Endodermal cell (in vitro differentiated cells): ENCODE measurements at places on chromosomes 1 and 21. TPM values are rescaled to one million over a fixed set of nuclear protein-coding genes. Genes with fewer than 3 reads are reported as not detected.

The RBM11 gene
- total RNA-seq = 13.5 to 26.6 TPM (median 14.2 TPM) in 3 replicates

DNA sequence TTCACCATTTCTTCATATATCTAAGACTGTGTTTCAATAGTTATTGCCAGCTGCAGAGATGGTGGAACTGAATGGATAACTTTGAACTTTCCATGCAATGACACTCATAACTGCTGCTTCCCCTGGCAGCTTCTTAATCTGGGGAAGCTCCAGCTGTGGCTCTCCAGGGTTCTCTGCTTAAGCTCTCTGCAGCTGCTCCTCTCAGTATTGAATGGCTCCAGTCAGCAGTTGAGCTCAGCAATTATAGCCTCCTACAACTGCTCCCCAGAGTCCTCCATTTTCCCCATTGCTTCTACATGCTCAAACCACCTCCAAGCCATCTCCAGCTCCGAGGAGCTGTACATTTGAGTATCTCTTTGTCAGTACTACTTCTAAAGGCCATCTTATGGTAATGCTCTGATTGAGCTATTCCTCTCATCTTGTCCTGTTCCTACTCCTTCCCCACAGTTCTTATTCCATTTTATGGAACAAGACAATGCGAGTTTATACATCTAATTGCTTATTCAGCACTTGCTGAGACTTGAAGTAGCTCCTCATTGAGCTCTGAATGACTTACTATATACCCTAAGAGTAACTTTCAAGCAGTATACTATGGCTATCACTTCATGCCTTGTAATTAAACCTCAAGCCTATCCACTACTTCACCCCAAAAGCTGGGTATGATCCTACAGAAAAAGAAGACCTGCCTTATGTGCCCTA is 362.4 kb downstream of the NEGR1 start:
- peak; percentile 64 for DNase-seq

DNA sequence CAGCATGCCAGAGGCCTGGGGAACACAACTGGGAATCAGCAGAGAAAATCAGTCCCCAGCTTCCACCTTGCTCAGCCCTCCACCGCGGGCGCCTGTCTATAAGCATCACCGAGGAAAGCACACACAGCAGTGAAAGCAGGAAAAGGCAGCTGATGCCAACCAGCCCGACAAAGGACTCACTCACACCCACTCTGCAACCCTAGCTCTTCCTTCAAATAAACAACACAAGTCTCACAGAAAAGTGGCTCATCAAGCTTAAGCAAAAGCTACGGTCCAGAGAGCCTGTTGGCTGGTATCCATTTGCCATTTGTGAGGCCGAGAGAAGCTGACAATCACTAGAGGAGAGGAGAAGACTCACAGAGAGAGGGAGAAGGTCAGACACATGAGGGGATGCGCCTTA is 27.1 kb downstream of the MRAP start:
- DNase-seq = peak; percentile 15

DNA sequence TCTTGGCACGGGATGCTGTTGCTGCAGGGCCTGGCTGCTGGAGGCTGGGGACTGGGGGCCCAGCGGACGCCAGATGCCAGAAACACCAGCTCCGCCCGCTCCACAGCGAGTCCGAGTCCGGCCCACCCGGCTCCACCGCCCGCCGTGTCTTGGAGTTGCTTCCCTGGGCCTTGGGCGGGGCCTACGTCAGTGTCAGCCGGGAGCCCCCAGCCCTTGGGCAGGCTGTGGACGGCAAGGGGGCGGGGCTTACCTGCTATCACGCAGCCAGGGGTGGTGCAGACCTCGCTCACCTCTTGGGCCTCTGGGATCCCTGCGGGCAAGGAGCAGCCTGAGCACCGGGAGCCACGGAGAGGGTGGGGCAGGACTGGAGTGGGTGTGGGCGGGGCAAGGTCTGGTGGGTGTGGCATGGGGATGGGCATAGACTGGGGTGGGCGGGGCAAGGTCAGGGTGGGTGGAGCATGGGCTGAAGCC is 21.8 kb downstream of the MMEL1 start:
- DNase-seq = peak; percentile 94

DNA sequence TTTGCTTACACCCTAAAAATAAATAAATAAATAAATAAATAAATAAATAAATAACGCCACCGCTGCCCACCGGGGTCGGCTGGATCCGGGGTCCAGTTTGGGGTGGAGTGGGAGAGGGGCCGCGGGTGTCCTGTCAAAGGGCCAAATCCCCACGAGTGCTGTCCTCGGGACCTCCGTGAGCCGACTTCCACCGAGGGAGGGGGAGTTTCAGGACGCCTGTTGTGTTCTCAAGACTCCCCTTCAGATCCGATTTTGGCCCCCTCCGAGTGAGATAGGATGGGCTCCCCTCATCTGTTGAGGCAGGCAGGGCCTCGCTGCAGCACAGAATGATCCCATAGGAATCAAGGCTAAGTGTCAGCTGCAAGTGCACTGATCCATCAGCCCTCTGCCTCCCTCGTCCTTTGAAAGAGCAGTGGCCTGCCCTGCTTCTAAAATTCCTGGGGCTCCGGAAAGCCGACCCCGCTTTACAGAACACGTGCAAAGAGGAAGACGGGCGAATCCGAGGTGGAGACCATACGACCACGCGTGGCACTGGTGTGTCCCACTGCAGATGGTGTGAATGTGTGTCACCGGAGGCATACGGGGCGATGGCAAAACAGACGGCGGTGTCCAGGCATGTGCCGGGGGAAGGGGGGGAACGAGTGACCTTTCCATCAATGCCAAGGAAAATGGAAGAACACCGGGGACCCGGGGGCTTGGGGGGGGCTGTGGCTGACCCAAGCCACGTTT is 3880.5 kb downstream of the SRGAP2C start:
- no peak for DNase-seq

The RAD54L gene
- total RNA-seq = 20.1 to 61.1 TPM (median 58.3 TPM) in 3 replicates

DNA sequence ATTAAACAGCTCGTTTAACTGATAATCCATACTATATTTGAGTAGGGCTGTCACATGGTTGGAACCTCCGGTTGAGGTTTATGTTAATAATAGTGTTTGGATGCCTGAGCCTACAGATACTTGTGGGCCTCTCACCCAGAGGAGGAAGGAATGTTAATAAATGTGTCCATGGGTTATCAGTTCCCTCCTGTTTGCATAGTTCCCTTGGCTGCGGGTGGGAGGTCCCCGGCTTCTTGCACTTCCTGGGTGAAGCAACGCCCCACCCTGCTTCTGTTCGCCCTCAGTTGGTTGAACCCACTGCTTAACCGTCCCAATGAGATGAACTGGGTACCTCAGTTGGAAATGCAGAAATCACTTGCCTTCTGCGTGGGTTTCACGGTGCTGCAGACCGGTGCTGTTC is 23.6 kb upstream of the GBP1 start:
- no peak for DNase-seq

- DNase-seq = no peak
Observed at GRCh38 chr1:18151436-18152122, 44.0 kb downstream of the IGSF21 start.
